ENCODE measurements at places on chromosomes 2 and 18. TPM values are rescaled to one million over a fixed set of nuclear protein-coding genes. Genes with fewer than 3 reads are reported as not detected.
A peak's percentile ranks its signal among the peaks of the same experiment; 100 is the strongest.

DNA sequence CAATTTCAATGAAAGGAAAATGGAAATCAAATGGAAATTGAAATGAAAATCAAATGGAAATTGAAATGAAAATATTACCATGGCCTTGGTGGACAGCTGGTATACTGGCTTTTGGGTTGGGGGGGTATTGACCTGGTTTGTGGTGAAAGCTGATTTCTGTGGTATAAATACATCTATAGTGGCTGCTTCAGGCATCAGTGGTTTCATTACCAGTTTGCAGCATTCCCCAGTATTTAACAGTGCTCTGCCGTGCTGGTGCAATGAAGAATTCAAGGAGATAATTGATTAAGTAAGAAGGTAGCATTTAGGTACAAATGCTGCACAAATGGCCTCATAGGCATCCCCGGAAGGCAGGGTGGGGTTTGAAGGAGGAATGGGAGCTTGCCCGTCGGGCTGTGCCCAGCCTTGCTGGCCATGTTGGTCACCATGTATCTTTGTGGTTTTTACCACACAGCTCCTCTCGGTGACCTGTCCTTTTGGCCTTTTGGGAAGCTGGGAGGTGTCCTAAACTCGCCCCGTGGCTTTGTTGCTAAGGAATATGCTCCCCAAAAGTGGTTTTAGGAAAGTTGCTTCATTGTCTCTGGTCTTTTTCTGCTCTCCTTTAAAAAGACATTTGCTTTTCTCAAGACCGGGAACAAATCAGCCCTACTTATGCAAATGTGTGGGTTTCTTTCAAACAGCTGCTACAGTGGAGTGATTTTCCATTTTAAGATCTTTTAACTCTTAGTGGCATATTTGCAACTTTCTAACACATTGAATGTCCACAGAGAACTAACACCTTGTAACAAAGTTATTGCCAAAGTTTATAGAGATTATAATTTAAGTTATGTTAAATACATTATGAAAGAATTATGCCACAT, 28.6 kb downstream of the SNTG2 start:
- no peak for ATAC-seq

- ATAC-seq = no peak
These were observed 182.5 kb upstream of the OSR1 start for GRCh38 chr2:19540739-19541525.

- no peak for ATAC-seq
These were observed 14.0 kb upstream of the DNER start for GRCh38 chr2:229728370-229728769.

- ATAC-seq = no peak
These were observed 66.5 kb downstream of the EVA1A start for GRCh38 chr2:75494137-75494769.

GRCh38 chr2:80643598-80643997, 339.0 kb upstream of the LRRTM1 start:
- no peak for ATAC-seq

GRCh38 chr2:232476045-232476444, 11.6 kb downstream of the ECEL1 start:
- ATAC-seq = no peak

DNA sequence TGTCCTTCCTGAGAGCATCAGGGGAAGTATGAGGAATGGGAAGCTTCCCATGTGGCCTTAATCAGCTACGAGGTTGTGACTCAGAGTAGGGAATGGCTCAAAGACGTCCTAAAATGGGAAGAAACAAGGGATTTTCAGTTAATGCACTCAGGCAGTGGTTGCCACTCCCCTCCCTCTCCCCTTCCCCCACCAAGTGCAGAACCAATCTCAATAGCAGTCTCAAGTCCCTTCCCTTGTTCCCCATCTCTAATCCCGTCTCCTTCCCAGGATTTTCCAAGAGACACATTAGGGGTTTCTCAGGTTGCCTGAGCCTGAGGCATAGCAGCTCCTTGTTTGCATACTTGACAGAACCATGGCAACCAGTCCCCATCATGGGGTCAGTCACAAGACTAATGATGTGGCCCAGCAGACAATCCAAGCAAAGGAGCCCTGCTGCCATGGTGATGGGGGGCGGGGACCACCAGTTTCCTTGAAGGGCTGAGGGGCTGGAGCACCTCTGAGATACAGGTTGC, 18.2 kb upstream of the RESP18 start:
- no peak for ATAC-seq

DNA sequence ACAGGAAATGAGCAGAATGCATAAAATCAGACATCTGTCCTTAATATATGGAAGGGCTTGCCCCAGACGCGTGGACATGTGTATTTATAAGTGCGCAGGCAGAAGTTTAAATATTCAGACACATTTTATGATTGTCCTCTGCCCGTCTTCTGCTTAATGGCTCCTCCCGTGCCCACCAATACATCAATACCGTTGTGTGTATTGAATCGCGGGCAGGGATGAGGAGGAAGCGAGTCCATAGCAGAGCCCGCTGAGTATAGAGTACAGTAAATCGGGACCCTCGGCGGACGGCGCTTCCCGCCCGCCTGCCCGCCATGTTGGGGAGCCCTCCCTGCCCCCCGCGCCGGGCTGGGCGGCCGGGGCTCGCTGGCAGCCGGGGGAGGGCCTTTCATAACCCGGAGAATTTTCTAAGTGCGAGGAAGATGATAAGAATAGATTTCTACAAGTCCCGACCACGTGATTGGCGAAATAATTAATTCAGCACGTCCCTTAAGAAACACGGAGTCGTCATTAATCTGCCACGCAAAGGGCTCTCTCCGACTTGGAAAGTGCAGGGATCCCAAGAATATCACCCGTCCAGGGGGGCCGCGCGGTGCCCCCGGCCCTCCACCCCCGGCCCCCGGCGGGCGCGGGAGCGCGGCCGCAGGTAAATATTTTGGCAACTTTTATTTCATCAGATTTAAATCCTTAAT, at the start of gene HOXD3:
Gene HOXD3, plus strand, starts transcription at position 501 of the 692 bp plus-strand sequence. CDS start 11,808 bp downstream, outside the sequence.
- no peak for ATAC-seq

DNA sequence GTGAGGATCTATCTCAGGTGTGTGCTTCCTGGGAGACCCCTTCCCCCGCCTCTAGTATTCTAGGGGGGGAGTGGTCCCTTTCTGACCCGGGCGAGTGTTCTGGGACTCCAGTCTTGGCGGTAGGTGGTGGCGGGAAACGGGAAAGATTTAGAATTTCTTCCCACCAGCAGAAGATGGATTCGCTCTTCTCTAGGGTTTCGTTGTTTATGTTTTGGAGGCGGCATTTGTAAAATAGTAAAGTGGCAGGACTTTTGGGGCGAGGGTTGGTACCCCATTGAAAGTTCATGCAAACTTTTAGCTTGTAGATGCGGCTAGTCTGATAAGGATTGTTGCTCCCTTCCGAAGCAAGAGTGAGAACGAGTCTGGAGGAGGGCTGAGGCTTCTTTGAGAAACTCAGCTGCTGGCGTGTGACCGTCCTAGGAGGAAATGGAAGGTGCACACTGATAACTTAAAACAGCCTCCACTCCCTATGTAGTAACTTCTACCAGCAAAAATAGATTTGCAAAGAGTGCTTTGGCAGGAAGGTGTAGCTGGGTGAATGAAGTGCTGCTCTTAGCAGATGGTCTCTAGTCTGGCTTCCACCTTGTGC, 412 bp downstream of the GPD2 start:
- ATAC-seq = peak; percentile 57

DNA sequence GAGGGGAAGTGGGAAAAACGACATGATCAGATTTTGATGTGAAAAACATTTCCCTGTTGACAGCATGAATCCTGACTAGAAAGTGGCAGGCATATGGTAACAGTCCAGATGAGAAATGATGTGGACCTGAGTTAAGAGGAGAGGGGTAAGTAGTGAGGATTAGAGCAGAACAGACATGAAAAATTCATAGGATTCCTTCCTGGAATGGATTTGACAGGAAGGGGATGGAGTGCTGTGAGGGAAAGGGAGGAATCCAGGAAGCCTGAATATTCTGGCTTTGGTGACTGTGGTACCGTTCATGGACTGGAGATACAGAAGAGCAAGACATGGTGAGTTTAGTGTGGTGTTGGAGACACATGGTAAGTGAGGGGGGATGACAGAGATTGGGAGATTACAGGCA, 115.4 kb downstream of the TMEM131 start:
- no peak for ATAC-seq

- ATAC-seq = no peak
These were observed 838.7 kb downstream of the CCDC85A start for GRCh38 chr2:57022496-57022895.

GRCh38 chr18:68301441-68301840, 413.5 kb downstream of the TMX3 start:
- no peak for ATAC-seq

DNA sequence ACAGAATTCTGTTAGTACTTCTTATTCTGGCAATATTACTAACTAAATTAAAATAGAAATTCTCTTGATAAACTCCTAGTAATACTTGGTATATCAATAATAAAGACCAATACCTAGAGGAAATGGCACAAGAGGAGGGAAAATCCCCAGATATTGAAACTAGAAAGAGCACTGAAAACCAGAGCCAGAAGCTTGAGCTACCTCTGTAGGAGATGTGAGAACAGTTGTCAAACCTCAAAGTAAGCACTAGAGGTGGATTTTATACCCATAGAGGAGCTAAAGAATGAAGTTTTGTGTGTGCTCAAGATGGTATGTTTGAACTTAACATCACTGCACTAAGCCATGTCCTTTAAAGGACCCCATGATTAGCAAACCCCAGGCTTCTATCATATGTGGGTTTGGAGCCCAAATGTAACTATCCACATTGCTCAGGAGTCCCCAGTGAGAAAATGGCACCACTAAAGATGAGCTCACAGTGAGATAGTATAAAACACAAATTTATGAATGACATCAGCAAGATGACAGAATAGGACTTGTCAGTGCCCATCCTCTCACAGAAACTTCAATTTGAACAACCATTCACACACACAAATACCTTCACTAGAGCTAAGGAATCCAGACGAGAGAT, 122.1 kb downstream of the PKP4 start:
- no peak for ATAC-seq

DNA sequence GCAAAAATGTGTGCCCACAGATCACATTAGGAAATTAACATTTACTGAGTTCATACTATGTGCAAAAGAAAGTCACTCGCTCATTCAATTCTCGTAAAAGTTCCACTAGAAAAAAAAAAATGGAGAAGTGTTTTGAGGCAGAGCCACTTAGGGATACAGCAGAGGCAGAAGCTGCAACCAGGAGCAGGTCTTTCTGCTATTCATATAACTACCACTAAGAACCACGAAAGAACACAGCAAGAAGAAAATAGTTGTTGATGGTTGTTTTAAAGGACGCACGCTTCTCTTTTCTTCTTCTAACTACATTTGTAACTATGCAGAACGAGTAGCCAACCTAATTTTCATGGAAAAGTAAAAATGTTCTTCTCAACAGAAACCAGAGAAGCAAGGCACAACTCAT, 45.0 kb downstream of the ROCK2 start:
- ATAC-seq = no peak

GRCh38 chr2:5706717-5707455, 14.7 kb downstream of the SOX11 start:
- no peak for ATAC-seq

DNA sequence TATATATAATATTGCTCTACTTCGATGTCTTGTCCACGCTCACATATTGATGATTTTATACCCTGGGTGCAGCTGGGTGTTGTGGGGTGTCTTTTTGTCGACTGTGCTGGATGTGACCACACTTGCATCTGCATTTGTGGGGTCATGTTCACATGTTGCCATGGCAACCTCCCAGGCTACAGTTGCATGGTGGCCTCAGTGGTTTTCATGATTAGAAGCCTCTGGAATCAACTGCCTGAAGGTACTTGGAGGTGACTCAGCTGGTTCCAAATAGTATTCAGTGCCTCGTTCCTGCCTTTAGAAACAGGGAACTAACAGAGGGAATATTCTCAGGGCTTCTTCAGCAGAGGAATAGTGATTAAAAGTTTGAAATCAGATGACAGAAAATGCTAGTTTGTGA, 166.3 kb upstream of the NYAP2 start:
- no peak for ATAC-seq

- ATAC-seq = no peak
These were observed 555.2 kb downstream of the DCDC2C start for GRCh38 chr2:4258563-4258962.

DNA sequence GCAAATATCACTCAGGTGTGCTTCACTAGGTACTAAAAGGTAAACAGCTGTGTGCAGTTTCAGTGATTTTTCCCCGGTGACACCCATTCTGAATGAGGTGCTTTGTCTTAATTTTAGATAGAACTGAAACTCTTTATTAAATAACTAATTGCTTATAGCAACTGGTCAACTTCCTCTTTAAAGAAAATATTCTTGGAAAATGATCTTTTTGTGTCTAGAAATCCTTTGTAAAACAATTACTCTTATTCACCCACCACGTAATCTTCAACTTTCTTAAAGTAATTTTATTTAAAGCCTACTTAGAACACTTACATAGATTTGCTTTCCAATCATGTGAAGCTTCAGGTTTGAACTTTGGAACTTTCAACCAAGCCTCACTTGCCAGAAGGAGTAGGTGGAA, 57.9 kb upstream of the RMDN2 start:
- ATAC-seq = no peak

- peak; percentile 67 for ATAC-seq
These were observed 43.2 kb downstream of the CYB5A start for GRCh38 chr18:74248595-74248994.

- ATAC-seq = peak; percentile 52
These were observed 4.5 kb upstream of the BCL2L11 start for GRCh38 chr2:111116011-111116746.

DNA sequence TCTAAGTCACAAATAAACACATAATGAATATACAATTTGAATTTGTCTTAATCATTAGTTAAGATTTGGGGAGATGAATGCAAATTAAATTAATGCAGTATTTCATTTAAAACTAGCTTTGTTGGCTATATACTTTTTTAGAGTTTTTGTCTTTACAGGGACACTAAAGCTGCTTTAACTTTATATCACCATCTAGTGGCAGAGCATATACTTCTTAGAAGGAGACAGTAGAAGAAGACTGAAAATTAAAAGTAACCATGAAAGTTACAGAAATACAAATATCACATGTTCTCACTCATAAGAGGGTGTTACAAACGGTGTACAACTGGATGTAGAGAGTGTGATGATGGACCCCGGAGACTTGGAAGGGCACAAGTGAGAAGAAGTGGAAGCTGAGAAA, 268.3 kb upstream of the NETO1 start:
- no peak for ATAC-seq

DNA sequence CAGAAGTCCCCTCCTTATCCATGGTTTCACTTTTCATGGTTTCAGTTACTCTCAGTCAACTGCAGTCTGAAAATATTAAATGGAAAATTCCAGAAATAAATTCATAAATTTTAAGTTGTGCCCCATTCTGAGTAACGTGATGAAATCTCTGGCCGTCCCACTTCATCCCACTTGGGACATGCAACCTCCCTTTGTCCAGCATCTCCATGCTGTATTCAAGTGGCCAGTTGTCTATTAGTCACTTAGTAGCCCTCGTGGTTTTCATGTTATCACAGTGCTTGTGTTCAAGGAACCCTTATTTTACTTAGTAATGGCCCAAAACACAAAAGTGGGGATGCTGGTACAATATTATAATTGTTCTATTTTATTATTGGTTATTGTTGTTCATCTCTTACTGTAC, 18.0 kb upstream of the DAPL1 start:
- no peak for ATAC-seq

GRCh38 chr2:12050396-12050795, 304.0 kb downstream of the LPIN1 start:
- no peak for ATAC-seq

Gene SETBP1
- total RNA-seq = 7.6 TPM

Gene RGPD3
- 0.26 TPM for total RNA-seq

Gene CGREF1
- total RNA-seq = 4.6 TPM

Gene DSC3
- not detected for total RNA-seq

Gene TRIM43
- total RNA-seq = not detected

Gene GPR45
- total RNA-seq = not detected

Gene SCYGR4
- not detected for total RNA-seq

Gene SLC40A1
- total RNA-seq = 4.1 TPM

Gene LRRC30
- not detected for total RNA-seq

Gene INSIG2
- total RNA-seq = 75.4 TPM

Gene C2orf15
- total RNA-seq = 1.9 TPM

Gene RIT2
- total RNA-seq = not detected

Gene IL36A
- not detected for total RNA-seq

Measured in activated T-helper 17 cell treated with anti-CD3 and anti-CD28 coated beads, Interleukin-2, amount 50 U/mL, for 72 hours (primary cell).